ENCODE measurements at places on chromosomes 5 and 9. TPM values are rescaled to one million over a fixed set of nuclear protein-coding genes. Genes with fewer than 3 reads are reported as not detected.

DNA sequence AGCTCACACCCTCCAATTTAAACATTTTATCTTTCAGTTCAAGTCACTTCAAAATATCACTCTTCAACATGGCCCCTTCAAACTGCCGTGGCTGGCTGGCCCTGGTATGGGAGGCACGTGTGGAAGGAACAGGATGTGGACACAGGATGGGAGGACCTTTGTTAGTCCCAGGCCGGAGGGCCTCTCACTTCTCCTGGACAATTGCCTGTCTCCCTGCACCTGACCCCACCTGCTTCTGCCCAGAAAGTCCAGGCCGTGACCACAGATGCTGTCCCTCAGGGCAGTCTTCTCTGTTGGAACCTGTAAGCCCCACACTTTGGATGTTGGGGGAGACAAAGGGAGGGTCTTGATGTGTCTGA, 19.4 kb downstream of the AMBP start:
- DNase-seq, result no peak
- H3K4me3 ChIP-seq, result no peak overlapping the region
- no peaks in the 10 kb centered on the region for H3K36me3 ChIP-seq

DNA sequence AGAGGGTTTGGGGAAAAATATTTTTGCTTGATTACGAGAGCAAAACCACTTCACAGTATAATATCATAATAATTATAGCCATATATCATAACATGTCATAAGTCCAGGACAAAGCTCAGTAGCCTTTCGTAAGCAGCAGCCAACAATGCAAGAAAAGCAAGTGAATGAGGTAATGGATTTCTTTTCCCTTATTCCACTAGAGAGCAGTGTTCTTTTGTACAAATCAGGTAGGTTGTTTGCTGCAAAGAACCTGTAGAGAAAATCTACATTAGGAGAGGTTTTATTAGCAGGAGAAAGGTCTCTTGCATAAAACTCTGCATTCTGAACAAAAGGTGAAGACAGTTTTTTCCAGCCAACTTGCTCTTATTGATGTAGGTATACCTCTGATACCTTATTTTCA, 1033.4 kb downstream of the TLE4 start:
- H3K36me3 ChIP-seq, result no peaks in the 10 kb centered on the region
- no peak overlapping the region for H3K27ac ChIP-seq
- DNase-seq, result no peak
- H3K27me3 ChIP-seq, result no peaks in the 10 kb centered on the region
- no peaks in the 10 kb centered on the region for H3K4me1 ChIP-seq

- no peak overlapping the region for H3K4me3 ChIP-seq
- H3K27me3 ChIP-seq, result no peaks in the 10 kb centered on the region
- DNase-seq, result no peak
- no peak overlapping the region for H3K27ac ChIP-seq
Measured at GRCh38 chr5:82717738-82718137, 359.5 kb downstream of the TMEM167A start.

- H3K36me3 ChIP-seq, result no peaks in the 10 kb centered on the region
- H3K27ac ChIP-seq, result no peak overlapping the region
- peak; percentile 30 for DNase-seq
- H3K4me1 ChIP-seq, result no peaks in the 10 kb centered on the region
- H3K27me3 ChIP-seq, result no peaks in the 10 kb centered on the region
Measured at GRCh38 chr9:15416880-15417279, 5.8 kb upstream of the SNAPC3 start.

DNA sequence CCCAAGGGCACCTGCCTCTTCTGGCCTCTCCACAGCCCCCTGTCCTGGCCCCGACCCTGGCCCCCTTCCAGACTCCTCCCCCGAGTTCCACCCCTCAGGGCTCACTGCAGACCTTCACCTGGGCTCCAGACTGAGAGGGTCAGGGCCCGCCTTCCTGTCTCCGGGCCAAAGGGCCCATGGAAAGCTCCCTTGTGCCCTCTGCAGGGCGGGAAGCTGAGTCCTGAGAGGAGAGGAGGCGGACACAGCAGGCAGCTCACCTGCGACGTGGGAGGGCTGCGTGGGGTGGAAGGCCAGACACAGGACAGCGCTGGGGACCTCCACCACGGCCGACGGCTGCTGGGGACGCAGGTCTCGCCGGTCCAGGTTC, 20.6 kb downstream of the DYNC2I2 start:
- no peak overlapping the region for H3K4me3 ChIP-seq
- peaks cover 83% of the 10 kb centered on the region for H3K36me3 ChIP-seq
- H3K27me3 ChIP-seq, result no peaks in the 10 kb centered on the region
- H3K4me1 ChIP-seq, result peaks cover 30% of the 10 kb centered on the region

DNA sequence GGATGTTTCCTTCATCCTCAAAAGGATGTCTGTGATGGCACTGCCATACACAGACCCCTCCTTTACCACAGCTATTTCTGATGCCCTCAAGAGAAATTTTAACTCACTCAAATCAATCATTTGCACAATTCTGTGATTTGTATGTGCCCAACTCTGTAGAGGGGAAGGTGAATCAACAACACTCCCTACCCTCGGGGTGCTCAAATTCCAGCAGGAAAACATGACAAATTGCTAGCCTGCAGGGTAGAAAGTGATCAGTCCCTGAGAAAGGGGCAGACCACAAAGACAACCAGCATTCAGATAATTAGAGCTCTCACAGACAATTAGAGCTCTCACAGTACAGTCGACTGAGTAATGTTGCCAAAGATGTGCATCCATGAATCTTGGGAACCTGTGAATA, 45.3 kb upstream of the FOXE1 start:
- H3K27me3 ChIP-seq, result peaks cover 17% of the 10 kb centered on the region
- no peak for DNase-seq
- H3K27ac ChIP-seq, result no peak overlapping the region
- no peaks in the 10 kb centered on the region for H3K36me3 ChIP-seq
- H3K4me1 ChIP-seq, result peaks cover 10% of the 10 kb centered on the region
- no peak overlapping the region for H3K4me3 ChIP-seq

GRCh38 chr9:136525841-136526499, 19.9 kb downstream of the NOTCH1 start:
- no peak for DNase-seq
- H3K4me3 ChIP-seq, result no peak overlapping the region
- H3K4me1 ChIP-seq, result no peaks in the 10 kb centered on the region
- H3K36me3 ChIP-seq, result peaks cover 4% of the 10 kb centered on the region

DNA sequence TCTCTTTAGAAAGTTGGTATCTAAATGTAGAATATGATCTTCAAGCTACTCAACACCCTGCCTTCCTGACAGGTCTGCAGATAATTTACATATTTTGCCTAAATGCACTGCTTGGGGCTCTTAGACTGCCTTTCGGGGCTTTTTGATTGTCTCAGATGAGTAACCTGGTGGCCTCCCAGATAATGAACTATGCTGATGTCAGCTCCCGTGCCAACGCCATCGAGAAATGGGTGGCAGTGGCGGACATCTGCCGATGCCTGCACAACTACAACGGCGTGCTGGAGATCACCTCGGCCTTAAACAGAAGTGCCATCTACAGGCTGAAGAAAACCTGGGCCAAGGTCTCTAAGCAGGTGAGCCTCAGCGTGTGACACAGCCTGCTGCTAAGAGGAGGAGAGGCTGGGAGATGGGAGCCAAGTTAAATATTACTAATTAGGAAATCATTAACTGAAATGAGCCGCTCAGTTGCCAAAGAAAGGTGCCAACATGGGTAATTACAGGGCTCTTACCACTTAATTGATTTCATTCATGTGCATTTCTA, 20.8 kb upstream of the CKMT2 start:
- no peaks in the 10 kb centered on the region for H3K4me1 ChIP-seq
- H3K27ac ChIP-seq, result no peak overlapping the region
- no peak overlapping the region for H3K4me3 ChIP-seq
- peaks cover 33% of the 10 kb centered on the region for H3K27me3 ChIP-seq

DNA sequence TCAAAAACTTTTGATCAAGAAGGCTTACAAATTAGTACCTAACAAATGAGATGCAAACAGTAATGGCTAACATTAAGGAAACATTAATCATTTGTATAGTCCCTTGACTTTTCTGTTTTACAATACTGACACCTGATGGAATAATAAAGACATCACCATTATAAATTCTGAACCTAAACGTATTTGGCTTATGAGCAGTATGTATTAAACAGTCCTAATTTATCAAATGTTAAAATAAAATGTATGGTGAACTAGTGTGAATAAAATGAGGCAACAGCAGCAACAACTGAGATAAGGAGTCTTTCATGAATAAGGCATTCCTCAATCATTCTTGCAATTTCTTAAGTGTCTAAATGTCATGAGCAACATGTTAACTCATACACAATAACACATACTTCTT, 6.0 kb downstream of the PUM3 start:
- H3K27me3 ChIP-seq, result no peaks in the 10 kb centered on the region
- peaks cover 86% of the 10 kb centered on the region for H3K36me3 ChIP-seq
- DNase-seq, result no peak
- no peak overlapping the region for H3K4me3 ChIP-seq
- no peak overlapping the region for H3K27ac ChIP-seq

DNA sequence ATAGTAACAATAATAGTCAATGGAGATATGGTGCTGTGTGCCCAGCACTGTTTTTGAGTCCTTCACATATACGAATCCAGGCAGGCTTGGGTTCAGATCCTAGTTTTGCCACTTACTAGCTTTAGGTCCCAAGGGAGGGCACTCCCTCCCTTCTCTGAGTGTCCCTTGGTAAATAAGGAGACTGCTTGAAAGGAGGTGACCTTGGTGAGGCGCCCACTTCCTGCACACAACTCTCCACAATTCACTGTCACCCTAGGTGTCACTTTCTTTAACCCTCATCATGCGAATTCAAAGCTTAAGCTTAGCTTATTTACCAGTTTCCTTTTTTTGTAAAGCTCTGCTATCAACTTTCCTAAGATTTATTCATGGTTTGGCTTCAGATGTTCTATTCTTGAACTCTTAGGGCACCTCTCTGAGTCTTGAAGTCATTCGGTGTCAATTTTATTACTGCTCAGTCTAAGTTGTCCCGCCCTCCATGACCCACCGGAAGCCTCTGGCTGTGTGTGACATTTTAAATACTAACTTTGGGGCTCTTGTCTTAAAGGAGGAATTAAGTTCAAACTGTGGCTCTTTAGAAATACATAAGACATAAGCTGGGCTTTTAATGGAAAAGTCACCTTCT, 170.7 kb upstream of the ZNF618 start:
- peaks cover 4% of the 10 kb centered on the region for H3K27me3 ChIP-seq
- no peak for DNase-seq
- no peak overlapping the region for H3K27ac ChIP-seq

GRCh38 chr5:103505581-103506305, 56.8 kb downstream of the NUDT12 start:
- no peaks in the 10 kb centered on the region for H3K27me3 ChIP-seq
- H3K4me1 ChIP-seq, result no peaks in the 10 kb centered on the region
- no peaks in the 10 kb centered on the region for H3K36me3 ChIP-seq
- H3K4me3 ChIP-seq, result no peak overlapping the region
- DNase-seq, result no peak

GRCh38 chr5:168578538-168579487, at the start of gene PANK3:
PANK3 (minus strand) TSS chr5:168579368; CDS start chr5:168579283, 85 bp downstream.
- no peaks in the 10 kb centered on the region for H3K27me3 ChIP-seq
- peak within 1 kb of the TSS; percentile 95 for H3K4me3 ChIP-seq
- H3K27ac ChIP-seq, result peak within 1 kb of the TSS; percentile 95
- no peak for DNase-seq

DNA sequence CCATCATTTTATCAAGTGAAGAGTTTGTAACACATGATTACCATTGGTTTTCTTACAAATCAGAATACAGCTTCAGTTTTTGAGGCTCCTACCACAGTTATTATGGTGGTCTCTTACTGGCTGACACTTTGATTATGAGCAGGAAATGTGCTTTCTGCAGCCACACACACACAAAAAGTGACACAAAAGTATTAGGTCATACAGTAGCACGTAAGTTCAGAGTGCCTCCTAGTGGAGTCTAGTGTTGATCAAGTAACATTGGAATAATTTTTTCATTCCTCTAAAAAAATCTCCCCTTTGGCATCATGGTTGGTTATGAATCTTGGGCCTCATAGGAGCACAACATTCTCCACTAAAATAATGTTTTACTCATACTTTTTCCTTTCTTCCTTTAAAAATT, 37.6 kb downstream of the PAM start:
- no peaks in the 10 kb centered on the region for H3K27me3 ChIP-seq
- no peak for DNase-seq
- no peaks in the 10 kb centered on the region for H3K36me3 ChIP-seq
- no peak overlapping the region for H3K4me3 ChIP-seq
- H3K4me1 ChIP-seq, result no peaks in the 10 kb centered on the region
- H3K27ac ChIP-seq, result no peak overlapping the region

- H3K4me1 ChIP-seq, result peaks cover 19% of the 10 kb centered on the region
- H3K36me3 ChIP-seq, result peaks cover 19% of the 10 kb centered on the region
- H3K27ac ChIP-seq, result peak overlapping the region; percentile 91
- H3K27me3 ChIP-seq, result no peaks in the 10 kb centered on the region
Measured at GRCh38 chr5:62306896-62307689, 1.1 kb downstream of the KIF2A start.

GRCh38 chr5:119031011-119031886, 39.6 kb upstream of the DMXL1 start:
- no peak overlapping the region for H3K4me3 ChIP-seq
- H3K27ac ChIP-seq, result no peak overlapping the region
- DNase-seq, result no peak
- H3K4me1 ChIP-seq, result no peaks in the 10 kb centered on the region
- no peaks in the 10 kb centered on the region for H3K36me3 ChIP-seq
- no peaks in the 10 kb centered on the region for H3K27me3 ChIP-seq

DNA sequence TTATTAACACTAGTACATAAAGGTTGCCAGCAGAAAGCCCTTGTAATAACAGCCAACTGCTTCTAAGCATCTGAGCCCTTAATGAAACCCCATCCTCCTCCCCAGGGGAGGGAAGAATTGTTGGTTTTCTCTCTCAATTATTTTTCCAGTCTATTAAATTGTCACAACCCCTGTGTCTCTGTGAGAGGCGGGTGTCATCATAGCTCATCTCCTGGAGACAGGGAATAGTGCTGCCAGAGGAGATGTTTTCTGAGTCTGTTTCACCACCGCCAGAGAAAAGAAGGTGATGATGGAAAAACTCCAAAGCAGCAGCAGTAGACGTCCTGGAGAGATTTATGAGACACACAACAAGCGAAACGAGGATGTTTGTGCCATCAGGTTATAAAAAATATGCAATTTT, 271.1 kb upstream of the NMUR2 start:
- DNase-seq, result no peak
- no peaks in the 10 kb centered on the region for H3K4me1 ChIP-seq
- H3K4me3 ChIP-seq, result no peak overlapping the region
- no peak overlapping the region for H3K27ac ChIP-seq

- no peak for DNase-seq
- no peak overlapping the region for H3K27ac ChIP-seq
- no peak overlapping the region for H3K4me3 ChIP-seq
- H3K4me1 ChIP-seq, result no peaks in the 10 kb centered on the region
Measured at GRCh38 chr9:74041588-74041987, 455.5 kb upstream of the RORB start.

The DAPK1 gene
- 14.3 TPM for polyA plus RNA-seq

The GRXCR2 gene
- polyA plus RNA-seq, result not detected

The TAF11L10 gene
- polyA plus RNA-seq, result 0.20 TPM

The F2R gene
- 17.1 TPM for polyA plus RNA-seq
